ENCODE measurements at places on chromosomes 12 and 14.

DNA sequence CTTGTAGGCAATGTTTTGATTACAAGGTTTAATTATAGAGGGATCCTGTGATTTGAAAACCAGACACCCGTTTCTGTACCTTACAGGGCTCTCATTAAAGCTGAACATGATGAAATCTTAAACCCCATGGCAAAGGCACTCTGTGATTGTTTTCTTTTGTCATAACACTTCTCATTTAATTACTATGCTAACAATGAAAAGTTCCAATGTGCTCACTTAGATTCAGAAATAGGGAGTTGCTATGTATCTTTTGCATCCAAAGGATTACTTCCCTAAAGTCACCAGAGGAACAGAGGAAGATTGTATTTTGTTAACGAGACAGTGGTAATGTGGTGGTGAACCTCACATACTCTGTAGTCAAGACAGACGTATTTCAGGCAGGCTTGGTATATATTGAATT lies 81.5 kb upstream of the MYF6 start:
- no peak for DNase-seq

GRCh38 chr12:28161697-28162096 lies 28.6 kb upstream of the CCDC91 start:
- DNase-seq = no peak

- no peak for DNase-seq
Observed at GRCh38 chr12:11202811-11203210, 16.1 kb upstream of the TAS2R42 start.

- DNase-seq = peak; percentile 64
Observed at GRCh38 chr14:106605548-106606448, 1079.4 kb downstream of the TMEM121 start.

DNA sequence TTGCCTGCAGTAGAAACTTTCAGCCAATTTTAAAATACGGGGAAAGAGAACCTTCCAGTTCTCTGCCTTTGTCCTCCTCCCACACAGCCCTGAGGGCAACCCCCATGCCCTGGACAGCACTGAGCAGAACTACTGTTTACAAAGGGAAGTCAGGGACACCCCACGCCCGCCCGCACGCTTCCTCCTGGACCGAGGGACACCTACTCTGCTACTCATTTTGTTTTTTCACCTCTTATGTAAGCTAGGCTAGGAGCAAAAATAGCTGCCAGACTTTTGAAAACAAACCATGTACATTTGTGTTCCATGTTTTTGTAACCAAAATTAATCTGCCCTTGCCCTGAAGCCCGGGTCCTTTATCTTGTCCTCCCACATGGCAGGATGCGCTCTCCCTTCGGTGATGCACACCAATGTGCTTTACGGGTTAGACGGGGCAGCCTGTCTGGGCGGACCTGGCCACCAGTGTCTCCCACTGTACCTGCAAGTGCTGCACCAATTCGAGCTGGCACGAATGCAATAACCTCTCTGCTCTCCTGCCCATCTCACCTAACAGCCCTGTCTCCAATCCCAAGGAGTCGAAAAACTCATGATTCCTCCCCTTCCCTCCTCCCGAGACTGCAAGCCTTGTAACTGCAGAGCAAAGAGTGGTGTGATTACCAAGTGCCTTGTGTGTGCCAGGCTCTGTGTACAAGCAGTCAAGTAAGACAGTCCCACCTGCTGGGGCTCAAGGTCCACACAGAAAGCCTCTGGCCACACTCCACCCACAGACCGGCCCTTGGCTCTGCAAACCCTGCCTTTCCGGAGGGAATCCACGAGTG lies 85.2 kb downstream of the CCDC88C start:
- no peak for DNase-seq

- DNase-seq = peak; percentile 43
Observed at GRCh38 chr12:106753526-106753925, 21.0 kb upstream of the RIC8B start.

DNA sequence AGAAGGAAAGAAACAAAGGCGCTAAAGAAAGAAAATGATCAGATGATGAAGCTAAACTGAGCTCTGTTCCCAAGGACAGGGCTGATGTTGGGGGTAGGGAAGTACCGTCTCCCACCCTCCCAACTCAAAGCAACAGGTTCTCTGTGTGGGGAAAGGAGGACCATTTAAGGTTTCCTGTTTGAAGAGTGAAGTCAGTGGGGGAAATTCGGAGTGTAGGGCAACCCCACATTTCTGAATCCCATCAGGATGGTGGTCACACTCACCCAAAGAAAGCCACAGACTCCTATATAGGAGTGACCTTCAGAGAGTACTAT lies 131.1 kb downstream of the KSR2 start:
- no peak for DNase-seq

GRCh38 chr12:80413462-80413861 lies 30.6 kb upstream of the PTPRQ start:
- no peak for DNase-seq

GRCh38 chr14:41548666-41549065 lies 58.0 kb upstream of the LRFN5 start:
- DNase-seq = no peak

- DNase-seq = no peak
Observed at GRCh38 chr12:55698241-55698955, 9.3 kb downstream of the ITGA7 start.

GRCh38 chr12:114238808-114239207 lies 167.1 kb downstream of the TBX5 start:
- DNase-seq = no peak

DNA sequence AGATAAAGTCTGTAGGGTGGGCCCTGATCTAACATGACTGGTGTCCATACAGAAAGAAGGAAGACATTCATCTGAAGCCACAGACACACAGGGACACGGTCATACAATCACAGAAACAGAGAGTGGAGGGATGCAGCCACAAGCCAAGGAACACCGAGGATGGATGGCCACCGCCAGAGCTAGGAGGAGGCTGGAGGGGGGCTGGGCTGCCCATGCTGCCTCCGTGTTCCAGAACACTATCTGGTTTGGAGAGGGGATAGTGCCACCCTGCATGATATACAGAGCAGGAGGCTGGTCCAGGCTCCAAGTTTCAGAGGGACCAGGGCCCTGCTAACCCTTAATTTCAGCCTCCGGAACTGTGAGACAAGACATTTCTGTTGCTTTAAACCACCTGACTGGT lies 8.7 kb downstream of the KRT75 start:
- DNase-seq = no peak

DNA sequence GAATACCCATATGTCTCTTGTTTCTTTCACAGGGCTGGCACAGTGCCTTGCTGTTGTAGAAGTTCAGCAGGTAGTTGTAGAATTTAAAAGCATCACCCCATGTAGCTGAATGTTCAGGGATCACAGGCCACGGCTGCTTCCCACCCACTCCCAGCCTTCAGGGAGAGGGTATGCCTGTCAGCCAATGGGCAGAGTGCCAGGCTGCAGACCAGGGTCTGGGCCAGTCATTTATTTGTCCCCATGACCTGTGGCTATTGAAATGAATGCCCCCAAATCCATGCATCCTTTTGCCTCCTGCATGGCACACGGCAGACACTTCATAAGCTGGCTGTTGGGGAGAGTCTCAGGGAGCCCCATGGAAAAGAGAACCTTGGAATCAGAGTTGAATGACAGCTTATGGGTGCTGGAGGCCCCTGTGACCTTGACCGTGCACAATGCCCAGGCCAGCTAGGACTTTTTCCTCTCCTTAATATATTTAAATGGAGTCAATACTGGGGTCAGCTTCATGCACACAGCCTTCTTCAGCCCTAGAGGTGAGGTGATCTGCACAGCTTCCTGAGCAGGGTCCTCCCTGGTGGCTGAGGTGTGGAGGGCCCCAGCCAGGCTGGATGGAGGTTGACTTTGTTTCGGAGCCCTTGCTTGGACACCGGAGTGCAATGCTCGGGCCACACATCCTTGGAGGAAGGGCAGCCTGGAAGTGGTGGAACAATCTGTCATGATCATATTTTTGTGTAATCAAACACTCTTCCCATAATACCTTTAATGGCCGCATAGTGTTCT lies 45.3 kb downstream of the PRMT8 start:
- no peak for DNase-seq

DNA sequence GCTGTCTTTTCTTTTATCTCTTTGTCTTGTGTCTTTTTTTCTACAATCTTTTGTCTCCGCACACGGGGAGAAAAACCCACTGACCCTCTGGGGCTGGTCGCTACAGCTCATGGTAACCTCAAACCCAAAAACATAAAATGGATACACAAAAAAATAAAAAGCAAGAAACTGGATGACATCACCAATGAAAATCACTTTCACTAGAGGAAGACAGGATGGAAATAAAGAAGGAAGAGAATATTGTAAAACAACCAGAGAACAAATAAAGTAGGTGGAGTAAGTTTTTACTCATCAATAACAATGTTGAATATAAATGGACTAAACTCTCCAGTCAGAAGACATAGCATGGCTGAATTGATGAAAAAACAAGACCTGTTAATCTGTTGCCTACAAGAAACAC lies 17.6 kb downstream of the MIPOL1 start:
- no peak for DNase-seq

GRCh38 chr14:44979273-44979672 lies 17.3 kb downstream of the TOGARAM1 start:
- no peak for DNase-seq

GRCh38 chr12:49889361-49890095 lies 14.2 kb downstream of the FAIM2 start:
- no peak for DNase-seq

DNA sequence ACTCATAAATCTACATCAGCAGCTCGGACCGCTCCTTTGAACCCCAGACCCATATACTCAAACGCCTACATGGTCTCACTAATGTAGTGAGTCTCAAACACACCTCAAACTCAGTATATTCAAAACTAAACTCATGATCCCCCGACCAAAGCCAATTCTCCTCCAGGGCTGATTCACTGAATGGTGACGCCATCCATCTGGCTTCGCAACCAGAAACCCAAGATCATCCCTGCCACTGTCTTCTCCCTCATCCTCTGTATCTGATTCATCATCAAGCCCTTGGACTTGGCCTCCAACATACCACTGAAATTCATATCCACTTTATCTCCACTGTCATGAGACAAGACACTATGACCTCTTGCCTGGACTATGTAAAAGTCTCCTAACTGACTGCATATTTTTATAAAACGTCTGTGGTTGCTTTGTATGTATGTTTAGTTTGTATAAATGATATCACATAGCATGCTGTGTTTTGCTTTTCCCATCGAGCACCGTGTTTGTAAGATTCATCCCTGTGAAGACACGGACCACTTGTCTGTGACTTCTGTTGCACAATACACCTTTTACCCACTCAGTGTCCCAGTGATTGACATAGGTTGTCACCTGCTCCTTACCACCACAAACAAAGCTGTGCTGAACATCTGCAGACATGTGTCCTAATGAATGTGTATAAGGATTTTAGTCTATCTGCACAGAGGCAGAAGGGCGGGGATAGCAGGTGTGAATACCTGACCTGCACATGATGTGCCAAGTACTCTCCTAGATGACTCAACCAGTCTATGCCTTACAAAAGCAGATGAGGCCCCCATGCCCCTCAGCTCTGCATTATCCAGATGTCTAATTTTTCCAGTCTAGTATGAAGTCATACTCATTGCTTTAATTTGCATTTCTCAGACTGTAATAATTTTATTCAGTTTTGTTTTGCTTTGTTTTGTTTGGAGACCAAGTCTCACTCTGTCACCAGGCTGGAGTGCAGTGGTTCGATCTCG lies 76.9 kb downstream of the VWF start:
- no peak for DNase-seq

DNA sequence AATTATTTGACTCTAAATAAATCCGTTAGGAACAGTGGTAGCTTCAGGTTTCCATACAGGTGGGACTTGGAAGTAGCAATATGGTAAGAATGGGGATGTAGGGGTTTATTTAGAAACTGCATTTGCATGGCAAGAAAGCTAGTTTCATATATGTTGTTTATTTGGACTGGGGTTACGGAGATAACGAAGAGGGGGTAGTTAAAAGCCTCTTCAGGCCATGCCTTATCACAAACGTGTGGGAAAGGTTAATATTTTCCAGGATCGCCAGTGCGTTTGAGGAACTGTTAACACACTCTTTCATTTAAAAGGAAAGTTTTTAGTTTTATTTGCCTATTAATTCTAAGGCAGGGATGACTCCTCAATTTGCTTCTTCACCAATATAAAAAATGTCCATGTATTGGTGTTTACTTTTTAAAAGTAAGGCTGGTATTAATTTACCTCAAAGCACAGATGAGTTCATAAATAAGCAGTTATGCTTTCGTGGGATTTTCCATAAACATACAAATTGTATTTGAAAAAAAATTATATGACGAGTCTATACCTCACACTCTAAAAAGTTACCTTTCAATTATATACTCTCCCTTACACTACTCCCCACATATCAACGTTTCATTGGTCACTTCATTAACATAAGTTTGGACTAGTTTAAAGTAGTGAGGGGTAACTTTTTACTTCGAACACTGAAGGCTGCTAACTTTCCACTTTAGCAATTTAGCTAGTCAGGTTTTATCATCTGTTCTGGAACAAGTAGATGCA lies 814 bp downstream of the RAB2B start:
- DNase-seq = no peak

- no peak for DNase-seq
Observed at GRCh38 chr14:76090616-76091391, 60.9 kb upstream of the GPATCH2L start.

- no peak for DNase-seq
Observed at GRCh38 chr12:64147875-64148274, 74.2 kb downstream of the KICS2 start.

GRCh38 chr12:80356097-80356496 lies 87.9 kb upstream of the PTPRQ start:
- no peak for DNase-seq

DNA sequence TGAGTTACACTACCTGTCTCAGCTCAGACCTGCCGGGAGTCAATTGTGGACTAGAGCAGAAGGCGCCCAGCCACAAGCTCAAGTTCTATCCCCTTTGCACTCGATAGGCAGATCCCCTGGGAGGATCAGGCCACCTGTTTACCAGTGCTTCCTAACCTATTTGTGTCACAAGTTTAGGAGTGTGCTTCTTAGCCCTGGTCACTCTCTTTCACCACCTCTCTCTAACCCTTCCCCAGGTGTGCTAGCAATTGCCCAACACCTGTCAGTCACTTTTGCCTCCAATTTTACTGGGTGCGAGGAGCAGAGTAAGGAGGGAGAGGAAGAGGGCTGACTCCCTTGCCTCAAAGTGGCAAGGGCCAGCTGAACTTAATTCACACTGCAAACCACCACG lies 745 bp upstream of the NAA30 start:
- no peak for DNase-seq

DNA sequence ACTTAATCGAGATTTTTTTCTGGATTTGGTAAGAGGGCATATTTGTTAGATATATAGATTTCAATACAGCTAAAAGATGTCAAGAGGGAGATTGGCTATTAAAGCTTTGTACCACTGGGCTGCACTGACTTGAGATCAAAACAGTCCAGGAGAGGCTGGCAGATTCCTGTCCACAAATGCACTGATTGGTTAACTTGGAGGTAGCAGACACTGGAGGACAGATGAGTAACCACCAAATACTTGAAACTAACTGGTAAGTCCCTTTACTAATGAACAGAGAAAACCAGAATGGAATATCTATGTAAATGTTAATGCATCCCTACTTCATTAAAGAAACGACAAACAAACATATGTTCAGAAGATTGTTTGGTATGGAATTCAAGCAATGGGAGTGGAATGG lies 416.6 kb downstream of the LRIG3 start:
- DNase-seq = no peak

- DNase-seq = no peak
Observed at GRCh38 chr12:107441665-107442300, 243.8 kb upstream of the PWP1 start.

GRCh38 chr12:123659996-123660727 lies 10.8 kb upstream of the TCTN2 start:
- DNase-seq = no peak

GRCh38 chr14:87542288-87542687 lies 450.7 kb downstream of the GALC start:
- no peak for DNase-seq
